SK-N-MC (cell line): ENCODE measurements at places on chromosomes 3 and 15.
A peak's percentile ranks its signal among the peaks of the same experiment; 100 is the strongest.

DNA sequence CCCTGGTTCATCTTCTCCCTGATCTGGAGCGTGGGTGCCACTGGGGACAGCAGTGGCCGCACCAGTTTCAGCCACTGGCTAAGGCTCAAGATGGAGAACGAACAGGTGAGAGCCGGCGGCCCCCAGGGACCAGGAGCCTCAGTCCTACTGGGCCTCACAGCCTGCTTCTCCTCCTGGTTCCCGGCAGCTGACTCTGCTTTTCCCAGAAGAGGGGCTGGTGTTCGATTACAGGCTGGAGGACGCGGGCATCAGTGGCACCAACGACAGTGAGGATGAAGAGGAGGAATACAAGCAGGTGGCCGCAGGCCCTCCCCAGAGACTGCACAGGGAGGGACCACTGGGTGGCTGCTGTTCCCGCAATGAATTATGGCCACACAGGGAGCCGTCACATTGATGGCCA lies 54.4 kb downstream of the DNAH1 start:
- DNase-seq: no peak

GRCh38 chr15:46938169-46938568 lies 779.1 kb upstream of the SEMA6D start:
- no peak for DNase-seq

- DNase-seq: peak; percentile 50
Measured at GRCh38 chr3:52005571-52005986, 9.9 kb upstream of the RPL29 start.

DNA sequence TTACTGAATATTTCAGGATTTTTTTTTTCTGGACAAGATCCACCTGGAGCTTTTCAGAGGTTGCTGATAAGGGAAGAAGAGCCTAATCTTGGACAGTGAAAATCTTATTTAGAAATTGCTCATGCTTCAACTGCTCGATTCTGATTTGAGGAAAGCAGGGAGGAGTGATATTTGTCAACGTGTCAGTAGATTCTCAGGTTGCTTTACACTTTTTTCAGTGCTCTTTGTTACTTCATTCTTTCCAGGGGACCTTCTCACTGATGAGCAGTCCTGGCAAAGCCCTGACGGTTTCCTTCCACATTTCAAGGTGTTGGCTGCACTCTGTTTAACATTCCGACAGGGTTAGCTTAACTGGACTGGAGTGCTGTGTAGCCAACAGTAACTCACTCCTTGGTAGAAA lies 24.1 kb upstream of the RARB start:
- no peak for DNase-seq

DNA sequence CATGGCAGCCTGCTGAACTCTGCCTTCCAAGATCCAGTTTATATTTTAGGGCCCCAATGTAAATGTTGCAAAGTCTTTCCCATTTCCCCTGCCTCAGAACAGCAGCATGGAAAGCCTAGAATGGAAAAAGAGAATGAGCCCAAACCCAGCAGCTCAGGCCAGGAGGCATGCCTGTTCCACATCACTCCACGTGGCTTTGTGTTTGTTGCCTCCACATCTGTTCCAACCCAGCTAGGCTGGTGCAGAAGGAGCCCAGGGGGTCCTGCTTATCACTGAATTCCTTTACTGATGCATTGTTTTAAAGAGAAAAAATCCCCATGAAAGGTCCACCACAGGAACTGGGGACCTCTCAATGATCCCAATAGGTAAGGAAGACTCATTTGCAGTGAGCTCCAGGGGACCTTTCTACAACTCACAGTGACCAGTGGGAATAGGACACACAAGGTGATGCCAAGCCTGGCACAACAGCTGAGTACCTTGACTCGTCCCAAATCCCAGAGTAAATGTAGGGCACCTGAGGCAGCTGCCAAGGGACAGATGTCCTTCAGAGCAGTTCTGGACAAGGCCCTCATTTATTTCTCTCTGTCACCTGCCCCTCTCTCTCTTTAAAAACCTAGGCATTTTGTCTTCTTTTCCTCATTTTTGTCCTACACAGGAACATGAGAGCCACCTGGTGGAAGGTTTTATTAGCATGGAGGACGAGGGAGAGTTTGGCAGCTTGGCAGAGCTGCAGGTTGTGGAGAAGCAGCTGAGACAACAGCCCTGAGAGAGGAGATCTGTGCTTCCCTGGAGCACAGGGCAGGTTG lies 41.7 kb upstream of the ADAMTS17 start:
- no peak for DNase-seq

- no peak for DNase-seq
Measured at GRCh38 chr15:78315686-78316282, 16.4 kb upstream of the SKIC8 start.

DNA sequence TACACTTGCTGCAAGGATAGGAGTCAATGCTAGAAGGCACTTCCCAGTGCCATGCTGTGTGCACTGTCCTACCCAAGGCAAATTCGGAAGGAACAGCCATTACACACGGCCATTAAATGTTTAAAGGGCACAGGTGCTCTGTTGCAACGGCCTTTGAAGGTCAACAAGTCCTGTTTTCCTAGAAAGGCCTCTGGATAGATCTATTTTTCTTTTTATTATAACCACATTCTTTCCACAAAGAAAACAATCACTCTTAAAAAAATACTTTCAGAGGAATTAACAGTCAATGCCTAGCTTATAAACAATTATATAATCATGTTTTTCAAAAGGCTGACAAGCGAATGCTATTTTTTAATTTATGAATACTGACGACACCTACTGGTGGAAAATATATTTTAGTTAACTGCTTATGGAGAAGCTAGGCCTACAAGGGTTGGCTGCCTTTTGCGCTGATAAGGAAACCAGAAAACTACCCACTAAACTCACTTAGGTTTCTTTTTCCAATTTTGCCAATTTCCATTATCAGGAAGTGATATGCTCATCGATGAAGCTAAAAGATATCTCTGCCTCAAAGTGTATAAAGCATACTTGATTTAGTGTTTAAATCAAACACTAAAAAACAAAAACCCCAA lies 2.4 kb downstream of the ARHGEF3 start:
- DNase-seq: peak; percentile 42

DNA sequence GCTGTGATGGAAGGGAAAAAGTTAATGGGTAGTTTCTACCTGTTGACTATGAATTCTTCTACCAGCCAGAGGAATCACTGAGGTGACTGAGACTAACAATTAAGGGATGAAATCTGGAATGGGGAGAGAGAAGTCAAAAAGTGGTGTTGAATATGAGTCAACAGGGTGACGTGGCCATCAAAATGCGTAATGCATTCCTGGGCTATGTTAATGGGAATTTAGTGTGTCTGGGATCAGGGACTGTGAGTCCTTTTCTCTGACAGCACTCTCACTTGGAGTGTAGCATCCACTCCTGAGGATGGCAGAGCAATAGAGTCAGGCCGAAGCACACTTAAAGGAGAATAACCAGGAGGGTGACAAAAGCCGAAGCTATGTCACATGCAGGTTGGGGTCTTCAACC lies 60.4 kb downstream of the MESD start:
- no peak for DNase-seq

DNA sequence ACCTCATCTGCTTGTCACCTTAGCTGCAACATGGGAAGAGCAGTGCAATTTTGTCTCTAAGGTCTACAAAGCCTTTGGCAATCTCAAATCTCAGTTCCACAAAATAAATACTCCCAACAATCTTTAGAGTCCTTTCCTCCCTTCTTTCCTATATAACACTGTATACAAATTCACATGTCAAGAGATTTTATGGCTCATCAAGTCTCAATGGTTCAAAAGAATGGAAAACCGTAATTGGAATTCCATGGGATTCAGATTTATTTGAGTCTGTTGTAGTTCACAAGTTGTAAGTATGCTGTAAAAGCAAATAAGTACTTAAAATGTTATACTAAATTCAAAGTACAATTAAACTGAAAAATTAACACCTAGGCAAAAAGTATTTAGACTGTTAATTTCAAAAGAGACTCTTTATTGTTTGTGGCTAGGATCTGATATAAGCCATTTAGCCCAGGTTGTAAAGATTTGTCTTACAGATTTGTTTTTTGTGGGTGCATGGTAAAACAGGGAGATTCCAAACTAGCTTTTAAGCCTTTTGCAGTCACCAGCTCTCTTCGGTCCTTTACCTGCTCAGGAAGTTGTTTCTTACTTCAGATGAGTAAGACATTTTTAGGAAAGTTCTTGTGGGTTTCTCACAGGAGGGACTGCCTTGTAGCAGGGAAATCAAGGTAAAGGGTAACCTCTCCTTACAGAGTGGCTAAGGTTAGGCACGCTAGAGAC lies 50.1 kb downstream of the CMSS1 start:
- DNase-seq: no peak

DNA sequence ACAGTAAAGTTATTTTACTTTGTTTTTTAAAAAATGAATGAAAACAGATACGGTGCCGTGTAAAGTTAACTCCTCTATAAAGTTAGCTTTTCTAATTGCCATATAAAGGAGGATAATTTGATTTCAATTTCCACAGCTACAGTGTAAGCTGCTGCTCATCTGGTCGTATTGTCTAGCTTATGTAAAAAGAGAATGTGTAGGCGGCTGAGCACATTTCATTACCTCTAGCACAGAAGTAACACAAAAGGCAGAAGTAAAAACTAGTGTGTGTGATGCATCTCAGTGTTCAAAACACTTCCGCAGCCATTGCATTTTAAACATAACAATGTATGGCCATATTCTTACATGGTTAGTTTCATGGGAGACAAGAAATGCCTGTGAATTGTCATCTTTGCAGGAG lies 105.0 kb upstream of the P2RY1 start:
- no peak for DNase-seq

- peak; percentile 47 for DNase-seq
Measured at GRCh38 chr3:99544786-99545281, 93.6 kb upstream of the COL8A1 start.

GRCh38 chr15:74035121-74036017 lies 40.9 kb downstream of the PML start:
- DNase-seq: no peak

- peak; percentile 26 for DNase-seq
Measured at GRCh38 chr3:68953816-68954444, 21.6 kb upstream of the TAFA4 start.

GRCh38 chr3:123778991-123779622 lies 105.0 kb downstream of the MYLK start:
- DNase-seq: no peak

GRCh38 chr3:30610702-30611368 lies 4.4 kb downstream of the TGFBR2 start:
- no peak for DNase-seq

DNA sequence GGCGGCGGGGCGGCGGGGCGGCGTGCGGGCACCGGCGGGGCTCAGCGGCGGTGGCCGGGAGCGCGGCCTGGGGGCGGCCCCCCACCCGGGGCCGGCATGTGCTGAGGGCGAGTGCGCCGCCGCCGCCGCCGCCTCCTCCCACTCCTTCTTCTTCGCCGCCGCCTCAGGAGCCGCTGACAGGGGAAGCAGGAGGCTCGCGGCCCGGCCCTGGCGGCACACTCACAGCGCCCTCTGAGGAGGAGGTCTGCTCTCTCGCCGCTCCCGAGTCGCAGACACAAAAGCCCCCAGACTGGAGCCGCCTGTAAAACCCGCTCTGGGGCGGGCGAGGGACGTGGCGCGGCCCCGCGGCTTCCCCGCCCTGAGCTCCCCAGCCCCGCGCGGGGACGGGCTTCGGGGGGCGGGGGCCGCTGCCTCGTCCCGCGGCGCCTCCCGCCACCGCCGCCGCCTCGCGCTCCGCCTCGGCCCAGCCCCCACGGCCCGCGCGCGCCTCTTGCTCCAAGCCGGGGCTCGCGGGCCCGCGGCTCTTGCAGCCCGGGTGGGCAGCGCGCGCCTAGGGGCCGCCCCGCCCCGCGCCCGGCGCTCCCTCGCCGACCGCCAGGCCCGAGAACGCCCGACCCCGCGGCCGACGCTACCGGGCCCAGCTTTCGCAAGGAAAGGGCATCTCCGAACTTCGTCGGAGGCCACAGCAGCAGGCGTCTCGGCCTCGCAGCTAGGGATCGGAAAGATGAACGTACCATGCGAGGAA lies at the start of gene PYGO1:
TSS of gene PYGO1 (minus strand) at position 276 of the 745 bp plus-strand sequence. CDS start 462 bp downstream, outside the sequence.
- no peak for DNase-seq

DNA sequence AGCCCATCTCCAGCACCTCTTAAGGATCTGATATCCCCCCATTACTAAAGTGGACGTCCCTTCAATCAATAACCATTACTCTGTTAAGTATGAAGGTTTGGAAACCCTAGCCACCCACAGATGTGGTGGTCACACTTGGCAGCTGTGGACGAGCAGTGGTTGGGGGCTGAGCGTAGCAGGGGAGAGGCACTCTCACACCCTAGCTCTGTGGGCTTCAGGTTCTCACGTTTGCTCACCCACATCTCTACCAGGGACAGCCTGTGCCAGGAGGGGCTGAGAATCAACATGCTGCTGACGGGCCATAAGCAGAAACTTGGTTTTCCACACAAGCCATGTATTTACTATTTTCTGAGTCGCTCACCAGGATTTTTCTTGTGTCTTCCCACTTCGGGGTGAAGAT lies 287.2 kb downstream of the ADAMTS17 start:
- DNase-seq: no peak

DNA sequence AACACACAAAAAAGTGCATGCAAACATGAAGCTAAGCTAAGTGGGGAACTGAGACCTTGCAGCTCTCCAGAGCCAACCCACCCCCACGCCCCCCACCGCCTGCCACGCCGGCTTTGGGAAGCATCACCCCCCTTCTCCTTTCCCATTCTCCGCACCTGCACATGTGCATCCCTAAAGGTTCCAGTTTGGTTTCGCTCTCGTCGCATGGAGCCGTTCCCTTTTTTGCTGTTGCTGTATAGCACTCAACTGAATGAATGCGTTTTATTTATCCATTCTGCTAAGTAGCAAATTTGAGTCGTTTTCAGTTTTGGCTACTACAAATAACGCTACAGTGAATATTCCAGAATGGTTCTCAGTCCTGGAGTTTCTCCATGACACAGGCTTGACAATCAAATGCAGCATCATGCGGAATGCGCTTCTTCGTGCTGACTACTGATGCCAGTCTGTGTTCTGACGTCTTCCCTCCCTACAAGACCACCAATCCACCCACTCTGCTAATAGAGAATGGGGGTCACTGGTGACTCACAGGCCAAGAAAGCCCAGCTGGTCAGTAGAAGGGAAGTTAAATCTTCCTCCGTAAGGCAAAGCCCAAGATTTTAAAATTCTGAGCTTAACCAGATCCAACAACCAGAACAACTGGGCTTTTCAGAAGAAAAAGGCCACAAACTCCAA lies 115.3 kb downstream of the XXYLT1 start:
- no peak for DNase-seq

DNA sequence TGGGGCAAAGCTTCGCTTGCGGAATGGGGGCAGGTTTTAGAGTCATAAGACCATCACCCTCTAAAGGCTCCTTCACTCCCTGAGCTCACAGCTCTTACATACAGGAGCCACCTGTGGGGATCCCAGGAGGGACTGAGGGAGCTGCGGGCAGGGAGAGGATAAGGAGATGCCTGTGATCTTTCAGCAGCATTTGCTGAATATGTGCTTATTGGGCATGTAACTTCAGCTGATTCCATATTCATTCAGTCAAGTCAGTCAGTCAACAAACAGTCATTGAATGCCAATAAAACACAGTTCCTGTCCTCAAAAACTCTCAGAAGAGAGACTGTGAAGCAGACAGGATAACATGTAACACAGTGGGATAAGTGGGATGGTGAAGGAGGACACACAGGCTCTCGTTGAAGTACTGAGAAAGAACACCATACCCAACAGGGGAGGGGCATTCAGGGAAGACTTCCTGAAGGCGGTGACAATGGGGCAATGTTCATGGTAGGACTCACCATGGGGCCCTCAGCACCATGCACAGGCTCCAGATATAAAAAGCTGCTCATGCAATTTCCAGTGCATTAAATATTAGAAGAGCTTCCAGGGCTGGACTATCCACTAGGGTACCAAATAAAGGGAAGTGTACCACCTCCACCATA lies 240.9 kb downstream of the UACA start:
- no peak for DNase-seq
